ENCODE measurements at places on chromosomes 2 and 18.

DNA sequence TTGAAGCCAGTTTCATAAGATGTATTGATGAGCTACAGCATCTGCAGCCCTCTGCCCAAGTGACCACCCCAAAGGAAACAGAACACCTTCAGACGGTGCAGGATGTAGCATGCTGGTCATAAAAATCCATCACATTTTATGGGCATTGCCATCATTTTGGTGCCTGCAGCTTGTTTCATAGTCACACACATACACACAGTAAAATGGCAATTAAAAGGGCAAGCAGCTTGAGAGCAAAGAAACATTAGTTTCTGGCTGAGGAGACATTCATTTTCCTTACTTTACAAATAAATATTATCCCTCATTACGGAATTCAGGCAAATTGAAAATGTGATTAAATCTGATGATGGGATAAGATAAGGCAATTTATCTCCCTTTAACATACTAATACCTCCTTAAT, 13.4 kb downstream of the MYO5B start:
- DNase-seq: no peak

DNA sequence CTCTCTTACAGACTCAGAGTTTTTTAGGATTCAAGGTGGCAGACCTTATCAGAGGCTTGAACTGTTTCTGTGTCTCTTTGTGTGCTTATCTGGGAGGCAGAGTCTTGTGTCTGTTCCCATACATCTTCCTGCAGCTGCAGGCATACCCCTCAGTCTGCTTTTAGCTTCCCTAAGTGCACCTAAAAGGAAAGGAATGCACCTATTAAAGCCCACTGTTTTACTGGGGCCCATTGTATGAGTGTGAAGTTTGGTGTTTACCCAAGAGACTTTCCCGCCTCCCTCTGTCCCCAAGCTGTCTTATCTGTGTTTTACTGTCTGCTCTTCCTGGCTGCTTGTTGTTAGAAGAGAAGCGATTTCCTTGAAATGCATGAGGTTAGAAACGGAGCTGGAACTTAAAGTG, 1757.3 kb upstream of the PIK3C3 start:
- DNase-seq: no peak

DNA sequence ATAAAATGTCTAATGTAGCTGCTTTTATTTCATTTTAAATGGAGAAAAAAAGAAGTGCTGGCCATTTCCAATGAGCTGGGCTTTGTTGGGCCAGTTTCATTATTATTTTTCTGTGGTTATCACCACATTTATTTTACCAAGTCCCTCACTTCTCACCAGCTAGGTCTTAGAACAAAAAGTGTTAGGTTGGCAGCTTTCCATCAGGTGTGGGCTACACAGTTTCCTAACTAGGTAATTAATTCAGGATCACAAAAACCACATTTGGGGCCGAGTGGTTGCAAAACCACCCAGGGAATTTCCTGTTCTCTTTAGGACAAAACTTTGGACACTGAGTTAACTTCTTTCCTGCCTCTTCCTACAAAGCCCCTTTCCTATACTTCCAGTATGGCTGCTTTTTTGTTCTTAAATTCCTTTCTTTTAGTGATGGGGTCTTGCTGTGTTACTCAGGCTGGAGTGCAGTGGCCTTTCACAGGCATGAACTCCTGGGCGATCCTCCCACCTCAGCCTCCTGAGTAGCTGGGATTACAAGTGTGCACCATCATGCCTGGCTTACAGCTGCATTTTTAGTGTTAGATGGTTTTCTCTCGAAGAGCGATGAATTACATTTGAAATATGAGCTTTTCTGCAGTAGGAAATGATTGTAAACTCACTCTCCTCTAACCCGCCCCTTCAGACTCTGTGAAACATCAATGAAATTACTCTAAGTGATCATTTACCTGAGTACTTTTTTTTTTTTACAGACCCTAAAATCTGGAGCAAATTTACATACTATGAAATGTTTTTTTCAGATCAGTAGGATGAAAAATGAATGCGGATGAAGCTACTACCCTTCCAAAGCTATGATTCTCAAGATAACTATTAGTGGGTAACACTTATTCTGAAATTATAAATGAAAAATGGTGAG, 2.6 kb upstream of the ZFP36L2 start:
- DNase-seq: peak; percentile 27

DNA sequence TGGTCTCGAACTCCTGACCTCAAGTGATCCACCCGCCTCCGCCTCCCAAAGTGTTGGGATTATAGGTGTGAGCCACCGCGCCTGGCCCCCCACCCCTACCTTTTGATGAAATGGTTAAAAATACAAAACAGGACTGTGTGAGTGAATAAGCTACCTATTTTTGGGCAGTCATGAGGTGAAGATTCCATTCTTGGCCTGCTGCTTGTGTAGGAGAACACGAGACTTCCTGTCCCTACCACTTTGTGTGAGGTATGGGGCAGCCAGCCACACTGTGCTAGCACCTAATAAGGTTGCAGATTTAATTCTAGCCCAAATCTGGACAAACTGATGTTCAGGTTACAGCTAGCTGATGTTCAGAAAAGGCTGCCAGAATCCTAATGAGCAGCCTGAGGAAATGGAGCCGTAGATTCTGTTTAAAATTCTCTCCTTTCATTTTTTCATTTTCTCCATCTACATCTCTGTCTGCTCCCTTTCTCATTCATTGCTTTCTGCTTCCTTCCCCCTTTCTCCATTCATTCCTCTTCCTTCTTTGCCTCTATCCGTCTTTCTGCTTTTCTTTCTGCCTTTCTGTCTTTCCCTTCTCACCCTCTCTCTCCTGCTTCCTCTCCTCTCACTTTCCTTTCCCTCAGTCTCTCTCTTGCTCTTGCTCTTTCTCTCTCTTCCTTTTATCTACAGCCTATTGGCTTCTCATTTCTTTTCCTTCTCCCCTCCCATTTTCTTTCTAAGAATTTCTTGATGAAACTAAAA, 4.6 kb upstream of the LTBP1 start:
- DNase-seq: no peak

DNA sequence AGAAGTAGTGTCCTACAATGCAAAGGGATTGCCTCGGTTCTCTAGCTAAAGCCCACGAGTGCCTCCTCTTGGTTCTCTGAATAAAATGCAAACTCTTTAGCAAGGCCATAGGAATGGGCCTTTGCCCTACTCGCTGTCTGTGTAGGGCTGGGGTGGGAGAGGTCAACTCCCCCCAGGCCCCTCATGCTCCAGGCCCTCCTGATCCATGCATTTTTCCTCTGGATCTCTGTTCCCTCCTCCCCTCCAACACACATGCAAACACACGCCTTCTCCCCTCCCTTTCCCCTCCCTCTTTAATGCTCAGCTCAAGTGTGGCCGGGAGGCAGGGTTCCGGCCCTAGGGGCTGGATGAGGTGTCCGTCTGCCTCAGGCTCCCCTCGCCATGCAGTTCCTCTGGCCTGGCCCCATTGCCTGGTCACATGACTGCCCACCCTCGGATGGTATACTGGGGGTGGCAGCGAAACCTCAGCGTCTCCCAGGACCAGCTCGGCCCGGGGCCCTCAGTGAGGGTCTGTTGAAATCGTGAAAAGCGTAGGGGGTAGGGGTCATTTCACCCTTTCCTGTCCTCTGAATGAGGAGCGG, 14.9 kb upstream of the KLF11 start:
- no peak for DNase-seq

DNA sequence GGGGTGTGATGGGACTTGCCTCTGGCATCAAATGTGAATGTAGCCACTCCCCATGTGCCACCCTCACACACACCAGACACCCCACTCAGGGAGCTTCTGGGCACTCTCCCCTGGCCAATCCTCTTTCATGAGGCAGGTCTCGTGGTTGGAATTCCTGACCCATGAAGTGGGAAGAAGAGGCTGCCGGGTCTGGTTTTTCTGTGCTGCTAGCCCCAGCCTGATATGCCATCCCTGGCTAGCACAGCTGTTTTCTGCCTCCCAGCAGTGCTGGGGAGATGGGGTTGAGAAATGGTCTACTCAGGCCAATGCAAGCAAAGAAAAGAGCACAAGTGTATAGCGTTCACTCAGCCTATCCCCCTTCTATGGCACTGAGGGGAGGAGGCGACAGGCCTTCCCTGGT, 1.2 kb upstream of the C2orf72 start:
- DNase-seq: no peak

DNA sequence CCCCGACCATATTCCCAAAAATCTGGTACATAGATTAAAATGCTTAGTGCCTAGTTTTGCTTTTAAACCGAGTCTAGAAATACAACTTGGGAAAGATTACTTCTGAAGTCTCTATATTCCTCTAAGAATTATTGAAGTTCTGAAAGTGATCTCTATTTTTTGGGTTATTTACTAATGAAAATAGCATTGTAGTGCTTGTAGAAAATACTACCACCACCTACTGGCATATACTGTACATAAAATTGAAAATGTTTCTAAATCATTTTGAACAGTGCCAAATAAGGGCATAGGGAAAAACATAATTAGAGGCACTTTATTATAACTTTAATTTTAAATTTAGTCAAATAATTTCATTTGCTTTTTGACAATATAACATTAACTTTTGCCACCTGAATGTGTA, 1399.6 kb upstream of the ZEB2 start:
- DNase-seq: no peak

Data from stimulated activated naive CD8-positive, alpha-beta T cell treated with anti-CD3 and anti-CD28 coated beads, Interleukin-15, amount 100 ng/mL, for 72 hours (primary cell).